Endothelial cell of umbilical vein (primary cell): ENCODE measurements at places on chromosomes 4 and X. TPM values are rescaled to one million over a fixed set of nuclear protein-coding genes. Genes with fewer than 3 reads are reported as not detected.

DNA sequence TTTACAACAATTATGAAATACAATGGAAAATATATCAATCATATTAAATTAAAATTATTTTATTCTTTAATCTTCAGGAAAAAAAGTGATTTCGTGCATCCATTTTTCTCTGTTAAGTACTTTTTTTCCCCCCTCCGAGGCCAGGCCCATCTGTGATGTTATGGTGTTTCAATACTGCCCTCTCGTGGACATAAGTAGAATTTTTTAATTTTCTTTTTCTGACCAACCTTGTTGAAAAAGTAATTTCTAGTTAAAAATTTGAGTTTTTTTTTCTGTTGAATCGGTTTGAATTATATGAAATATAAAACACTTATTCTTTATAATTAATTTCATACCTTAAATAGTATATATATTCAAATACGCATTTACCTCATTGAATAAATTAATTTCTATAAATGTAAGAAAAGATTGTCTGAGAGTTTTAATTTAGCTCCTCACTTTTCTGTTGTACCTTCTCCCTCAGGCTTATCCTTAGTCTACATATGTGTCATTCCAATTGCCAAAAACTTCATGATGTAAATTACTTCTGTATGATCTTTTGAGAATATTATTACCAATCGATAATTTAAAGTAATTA is 175.8 kb upstream of the TECRL start:
- H3K27me3 ChIP-seq: no peaks in the 10 kb centered on the region
- no peak overlapping the region for H3K4me3 ChIP-seq
- H3K27ac ChIP-seq: no peak overlapping the region
- H3K36me3 ChIP-seq: no peaks in the 10 kb centered on the region
- DNase-seq: peak; percentile 17

CDS1 gene
- total RNA-seq: 0.07 TPM in 1 of 2 replicates, not detected in the other

MBNL3 gene
- total RNA-seq: 4.9 and 5.6 TPM in 2 replicates

VGLL1 gene
- total RNA-seq: not detected in 2 replicates
